ENCODE measurements at places on chromosomes 1 and 21.

DNA sequence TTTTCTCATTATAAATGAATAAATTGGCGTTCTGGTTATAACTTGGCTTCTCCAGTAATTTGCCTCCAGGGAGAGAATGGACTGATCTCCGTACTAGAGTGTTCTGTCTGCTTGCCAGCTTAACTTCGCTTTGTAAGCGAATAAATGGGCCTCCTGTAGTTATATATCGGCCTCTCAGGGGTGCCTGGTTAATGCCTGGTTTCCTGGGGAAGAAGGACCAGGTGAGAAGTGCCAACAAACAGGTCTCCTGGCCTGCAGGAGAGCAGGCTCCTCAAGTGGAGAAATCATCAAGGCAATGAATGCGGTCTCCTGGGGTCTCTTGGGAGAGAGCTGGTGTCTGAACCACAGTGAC lies 107.4 kb upstream of the SERBP1 start:
- no peak for DNase-seq

- DNase-seq: no peak
Measured at GRCh38 chr1:53073868-53074311, 11.9 kb downstream of the PODN start.

DNA sequence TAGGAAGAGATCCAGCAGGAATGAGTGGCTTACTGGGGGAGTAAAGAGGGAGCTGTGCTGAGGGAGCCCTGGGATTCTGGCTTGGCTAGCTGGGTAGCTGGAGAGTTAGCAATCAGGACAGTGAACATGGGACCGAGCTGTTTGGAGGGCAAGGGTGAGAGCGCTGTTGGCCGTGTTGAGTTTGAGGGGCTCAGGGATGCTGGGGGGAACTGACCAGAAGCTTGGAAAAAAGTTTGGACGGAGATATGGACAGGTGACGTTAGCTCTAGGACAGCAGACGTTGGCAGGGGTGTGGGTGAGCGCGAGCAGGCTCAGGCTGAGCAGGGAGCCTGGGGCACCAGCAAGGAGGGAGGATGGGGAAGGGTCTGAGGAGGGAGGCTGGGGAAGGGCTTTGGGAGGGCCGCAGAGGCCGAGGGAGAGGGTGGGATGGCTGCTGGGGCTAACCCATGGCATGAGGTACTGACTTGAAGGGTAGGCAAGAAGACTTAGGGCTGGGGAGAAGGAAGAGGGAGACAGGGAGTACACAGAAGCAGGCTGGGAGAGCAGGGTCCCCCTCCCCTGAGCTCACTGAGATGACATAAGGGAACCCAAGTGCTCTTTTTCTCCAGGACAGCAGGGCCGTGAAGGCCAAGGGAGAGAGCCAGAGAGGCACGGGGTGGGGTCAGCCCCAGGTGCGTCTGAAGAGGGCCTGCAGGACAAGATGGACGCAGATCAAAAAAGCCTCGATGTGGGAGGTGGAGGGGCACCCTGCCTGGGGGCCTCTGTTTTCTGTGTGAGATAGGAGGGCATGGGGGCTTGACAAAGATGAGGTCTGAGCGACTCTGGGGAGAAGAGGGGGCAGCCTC lies 8.2 kb downstream of the SH2D2A start:
- no peak for DNase-seq

DNA sequence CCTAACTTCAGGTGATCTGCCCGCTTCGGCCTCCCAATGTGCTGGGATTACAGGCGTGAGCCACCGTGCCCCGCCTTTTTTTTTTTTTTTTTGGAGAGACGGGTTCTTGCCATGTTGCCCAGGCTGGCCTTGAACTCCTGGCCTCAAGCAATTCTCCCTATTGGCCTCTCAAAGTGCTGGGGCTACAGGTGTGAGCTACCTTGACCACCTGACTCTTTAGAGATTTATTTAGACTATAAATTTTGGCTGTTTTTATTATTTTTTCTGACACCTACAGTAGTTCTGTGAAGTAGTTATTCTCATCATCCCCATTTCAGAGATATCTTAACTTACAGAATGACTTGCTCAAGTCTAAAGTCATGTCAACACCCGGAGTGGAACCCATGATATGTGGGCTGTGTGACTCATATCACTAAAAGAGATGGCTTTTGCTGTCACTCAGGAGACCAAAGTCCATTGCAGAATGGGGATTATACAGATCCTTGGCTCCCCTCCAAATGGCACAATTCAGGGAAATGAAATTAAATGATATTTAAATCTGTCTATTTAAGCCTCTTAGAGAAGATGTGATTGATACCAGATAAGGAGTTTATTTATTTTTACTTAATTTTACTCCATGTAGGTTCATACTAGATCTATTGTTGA lies 93.2 kb downstream of the CTH start:
- DNase-seq: no peak

GRCh38 chr1:59005491-59006288 lies 221.8 kb upstream of the JUN start:
- no peak for DNase-seq

- no peak for DNase-seq
Measured at GRCh38 chr21:21177353-21177986, 179.3 kb downstream of the NCAM2 start.

DNA sequence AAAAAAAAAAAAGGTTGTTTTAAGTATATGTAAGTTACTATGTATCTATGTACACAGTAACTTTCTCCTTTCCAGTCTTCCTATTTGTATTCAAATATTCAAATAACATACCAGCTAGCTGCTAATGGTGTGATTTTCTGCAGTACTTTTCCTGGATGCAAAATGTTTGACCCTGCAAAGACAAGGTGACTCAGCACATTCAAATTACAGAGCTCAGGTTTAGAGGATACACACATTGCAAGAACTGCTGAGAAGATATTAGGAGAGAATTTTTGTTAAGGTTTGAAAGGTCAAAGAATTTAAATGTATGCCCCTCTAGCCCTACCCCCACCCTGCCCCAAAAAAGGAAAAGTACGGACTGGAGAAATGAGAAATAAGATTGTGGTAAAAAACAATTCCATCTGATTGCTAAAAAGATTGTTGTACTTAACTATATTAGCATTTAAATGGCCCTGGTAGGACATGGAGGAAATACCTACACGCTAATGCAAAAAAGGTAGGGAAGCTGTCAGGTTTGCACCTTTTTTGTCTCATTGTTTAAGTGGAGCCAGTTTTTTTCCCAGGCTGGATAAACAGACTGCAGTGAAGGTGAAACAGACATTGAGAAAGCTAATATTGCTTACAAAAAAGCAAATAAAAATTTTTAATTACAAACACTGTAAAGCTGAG lies 45.6 kb downstream of the ZNF281 start:
- DNase-seq: no peak

DNA sequence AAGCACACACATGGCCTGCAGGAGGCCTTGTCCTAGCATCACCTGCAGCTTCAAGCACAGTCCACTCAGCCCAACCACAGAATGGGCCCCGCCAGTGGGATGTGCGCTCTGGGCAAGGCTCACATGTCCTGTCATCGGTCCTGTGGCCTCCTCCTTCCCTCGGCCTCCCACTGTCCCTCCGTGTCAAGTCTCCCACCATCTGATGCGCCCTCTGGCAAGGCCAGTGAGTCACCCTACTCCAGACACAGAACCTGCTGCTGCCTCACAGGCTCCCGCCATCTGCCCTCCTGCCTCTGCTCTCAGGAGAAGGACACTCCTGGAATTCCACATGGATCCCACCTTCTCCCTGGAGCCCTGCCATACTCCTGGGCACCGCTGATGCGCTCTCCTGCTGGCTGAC lies 14.2 kb downstream of the KCNAB2 start:
- DNase-seq: no peak

DNA sequence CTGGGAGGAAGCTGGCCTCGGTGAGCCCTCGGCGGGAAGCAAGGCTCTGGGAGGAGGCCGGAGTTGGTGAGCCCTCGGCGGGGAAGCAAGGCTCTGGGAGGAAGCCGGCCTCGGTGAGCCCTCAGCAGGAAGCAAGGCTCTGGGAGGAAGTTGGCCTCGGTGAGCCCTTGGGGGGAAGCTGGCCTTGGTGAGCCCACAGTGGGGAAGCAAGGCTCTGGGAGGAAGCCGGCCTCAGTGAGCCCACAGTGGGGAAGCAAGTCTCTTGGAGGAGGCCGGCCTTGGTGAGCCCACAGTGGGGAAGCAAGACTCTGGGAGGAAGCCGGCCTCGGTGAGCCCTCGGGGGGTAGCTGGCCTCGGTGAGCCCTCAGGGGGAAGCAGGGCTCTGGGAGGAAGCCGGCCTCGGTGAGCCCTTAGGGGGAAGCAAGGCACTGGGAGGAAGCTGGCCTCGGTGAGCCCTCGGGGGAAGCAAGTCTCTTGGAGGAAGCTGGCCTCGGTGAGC lies 36.0 kb downstream of the KRTAP10-1 start:
- no peak for DNase-seq

- DNase-seq: no peak
Measured at GRCh38 chr1:38571726-38572125, 287.8 kb downstream of the RRAGC start.

- no peak for DNase-seq
Measured at GRCh38 chr1:37795340-37796125, 1.9 kb downstream of the MANEAL start.

GRCh38 chr1:93061895-93062792 lies 16.9 kb upstream of the MTF2 start:
- DNase-seq: no peak

DNA sequence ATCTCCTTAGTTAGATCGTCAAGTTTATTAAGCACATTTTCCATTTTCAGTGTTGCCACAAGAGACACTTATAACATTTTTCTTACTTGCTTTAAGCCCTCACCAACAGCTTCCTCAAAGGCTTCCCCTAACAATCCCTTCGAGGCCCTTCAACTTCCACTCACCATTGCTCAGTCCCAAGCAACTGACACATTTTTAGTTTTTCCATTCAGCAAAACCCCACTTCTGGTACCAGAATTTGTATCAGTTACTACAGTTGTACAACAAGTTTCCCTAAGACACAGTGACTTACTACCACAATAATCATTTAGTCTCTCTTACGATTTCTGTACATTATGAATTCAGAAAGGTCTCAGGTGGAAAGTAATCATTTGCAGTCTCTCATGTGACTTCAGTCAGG lies 276.8 kb upstream of the PKN2 start:
- DNase-seq: no peak

DNA sequence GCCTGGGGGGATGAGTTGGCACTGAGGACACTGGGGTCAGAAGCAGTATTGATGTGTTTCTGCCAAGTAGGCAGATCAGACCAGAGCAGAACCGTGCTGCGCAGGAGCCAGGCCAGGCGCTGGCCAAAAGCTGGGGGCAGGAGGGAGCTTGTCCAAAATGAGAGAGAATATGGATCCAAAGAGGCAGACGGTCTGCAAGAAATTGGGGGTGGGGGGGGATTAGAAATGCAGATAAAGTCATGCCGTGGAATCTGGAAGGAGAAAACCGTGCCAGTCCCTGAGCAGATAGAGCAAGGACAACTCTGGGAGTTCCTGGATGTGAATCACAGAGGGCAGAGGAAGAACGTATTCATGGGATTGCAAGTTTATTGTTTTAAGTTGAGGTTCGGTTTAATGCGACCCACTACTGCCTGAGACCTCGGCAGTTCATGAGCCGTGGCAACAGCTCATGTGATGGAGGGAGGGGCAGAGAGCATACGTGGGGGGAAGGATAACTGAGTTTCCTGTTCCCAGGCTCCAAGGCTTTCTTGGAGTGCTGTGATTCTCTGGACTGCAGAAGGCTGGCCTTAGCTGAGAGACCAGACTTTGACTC lies 224.0 kb downstream of the FGGY start:
- DNase-seq: no peak

GRCh38 chr1:39268112-39268581 lies 63.7 kb downstream of the MACF1 start:
- DNase-seq: peak; percentile 68

GRCh38 chr1:156214024-156214748 lies 1.4 kb downstream of the PMF1 start:
- no peak for DNase-seq

- peak; percentile 81 for DNase-seq
Measured at GRCh38 chr1:43582162-43582566, 51.5 kb downstream of the PTPRF start.

- no peak for DNase-seq
Measured at GRCh38 chr1:226986496-226987178, 46.5 kb downstream of the COQ8A start.

GRCh38 chr1:181061891-181062835 lies 26.3 kb upstream of the IER5 start:
- no peak for DNase-seq

DNA sequence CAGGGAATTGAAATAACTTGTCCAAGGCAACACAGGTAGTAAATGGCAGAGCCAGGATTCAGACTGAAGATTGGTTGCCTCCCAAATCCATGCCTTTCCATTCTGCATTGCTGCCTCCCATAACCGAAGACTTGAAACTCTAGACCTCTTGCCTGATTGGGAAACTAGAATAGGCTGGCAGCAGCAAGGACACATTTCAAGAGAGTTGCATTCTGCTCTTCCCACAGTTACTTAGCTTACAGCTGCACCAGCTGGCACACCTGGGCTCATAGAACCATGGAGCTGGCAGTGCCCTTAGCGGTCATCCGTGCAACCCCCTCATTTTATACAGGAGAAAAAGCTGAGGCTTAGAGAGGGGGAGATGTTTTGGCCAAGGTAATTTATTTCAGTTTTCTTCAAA lies 8.0 kb downstream of the TRNAU1AP start:
- DNase-seq: no peak

DNA sequence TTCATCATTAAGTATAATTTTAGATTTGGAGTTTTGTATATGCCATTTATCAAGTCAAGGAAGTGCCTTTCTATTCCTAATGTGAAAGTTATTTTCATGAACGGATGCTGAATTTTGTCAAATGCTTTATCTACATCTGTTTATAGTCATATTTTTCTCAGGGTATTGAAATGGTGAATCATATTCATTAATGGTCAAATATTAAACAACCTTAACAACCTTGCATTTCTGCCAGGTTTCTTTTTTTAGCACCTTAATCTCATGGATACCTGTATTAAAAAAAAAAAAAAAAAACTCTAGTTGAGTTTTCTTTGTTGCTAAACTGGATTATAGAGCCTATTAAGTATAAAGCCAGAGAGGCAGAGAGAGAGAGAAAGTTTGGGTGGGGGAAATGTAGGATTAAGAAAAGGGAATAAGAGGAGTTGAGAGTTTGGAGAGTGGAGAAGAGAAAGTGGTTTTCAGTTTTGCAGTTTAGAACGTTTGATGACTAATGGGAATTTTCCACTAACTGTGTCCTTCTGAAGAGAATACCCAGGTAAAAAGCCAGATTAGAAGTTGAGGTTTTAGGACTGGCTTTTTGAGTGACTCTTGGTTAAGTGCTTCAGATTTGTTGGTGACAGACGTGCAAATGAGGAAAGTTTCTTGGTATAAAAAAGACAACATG lies 305.0 kb downstream of the HLX start:
- DNase-seq: no peak

DNA sequence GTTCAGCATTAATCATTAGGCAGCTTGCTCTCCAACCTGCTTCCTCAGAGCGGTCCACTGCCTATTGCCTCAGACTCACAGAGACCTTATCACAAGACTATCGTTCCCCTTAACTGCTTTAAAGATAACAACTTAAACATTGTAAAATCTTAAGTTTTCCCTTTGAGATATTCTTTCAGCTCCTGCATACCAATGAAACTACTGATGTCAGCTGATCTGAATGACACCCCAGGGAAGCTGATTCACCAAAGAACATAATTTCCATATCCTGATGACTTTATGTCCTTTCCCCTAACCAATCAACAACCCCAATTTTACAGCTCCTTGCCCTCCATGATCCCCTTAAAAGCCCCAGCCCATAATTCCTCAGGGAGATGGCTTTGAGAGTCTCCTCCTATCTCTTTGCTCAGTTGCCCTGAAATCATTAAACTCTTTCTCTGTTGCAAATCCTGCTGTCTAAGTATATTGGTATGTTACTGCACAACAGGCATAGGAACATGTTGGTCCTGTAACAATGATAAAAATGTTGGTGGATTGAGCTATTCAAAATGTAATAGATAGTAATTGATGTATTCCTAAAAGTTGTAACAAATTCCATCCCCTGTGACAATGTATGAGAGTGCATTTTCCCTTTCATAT lies 621.4 kb upstream of the RGS18 start:
- DNase-seq: no peak

All from BJ (cell line).